Non-pigmented ciliary epithelial cell (primary cell): ENCODE measurements at places on chromosomes 12 and 14.

DNA sequence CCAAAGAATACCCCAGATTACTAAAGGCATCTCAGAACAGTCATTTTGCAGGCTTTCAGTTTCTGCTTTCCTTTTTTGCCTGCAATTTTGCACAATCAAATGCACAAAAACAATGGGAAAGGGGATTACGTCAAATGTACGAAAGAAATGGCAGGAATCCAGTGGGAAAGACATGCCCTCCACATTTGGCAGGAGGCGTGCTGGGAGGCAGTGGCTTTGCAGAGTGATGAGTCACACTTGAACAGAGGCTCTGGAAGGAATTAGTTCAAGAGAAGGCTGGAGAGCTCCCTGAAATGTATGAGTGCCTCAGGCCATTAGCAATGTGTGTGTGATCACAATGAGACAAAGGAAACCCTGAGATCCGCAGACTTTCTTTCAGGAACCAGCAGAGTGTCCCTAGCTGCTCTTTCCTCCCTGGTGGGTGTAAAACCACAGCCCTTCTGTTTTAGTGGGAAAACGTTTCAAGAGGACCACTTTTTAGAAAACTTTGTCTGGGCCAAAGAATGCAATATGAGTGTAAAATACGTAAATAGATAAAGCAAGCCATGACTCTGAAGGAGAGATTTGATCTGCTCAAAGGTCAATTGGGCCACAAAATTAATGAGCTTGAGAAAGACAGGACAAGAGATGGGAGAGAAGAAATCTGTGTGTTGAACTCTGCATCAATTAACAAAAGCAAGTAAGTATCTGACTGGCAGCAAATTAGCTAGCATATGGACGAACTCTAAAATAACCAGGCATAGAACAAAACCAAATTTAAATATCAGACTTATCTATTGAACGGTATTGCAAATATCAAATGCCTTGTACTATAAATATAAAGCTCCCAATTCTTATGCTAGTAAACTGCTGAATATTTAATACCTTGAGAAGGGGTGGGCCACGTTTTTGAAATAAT, 155.4 kb upstream of the PDE3A start:
- DNase-seq: peak; percentile 99

DNA sequence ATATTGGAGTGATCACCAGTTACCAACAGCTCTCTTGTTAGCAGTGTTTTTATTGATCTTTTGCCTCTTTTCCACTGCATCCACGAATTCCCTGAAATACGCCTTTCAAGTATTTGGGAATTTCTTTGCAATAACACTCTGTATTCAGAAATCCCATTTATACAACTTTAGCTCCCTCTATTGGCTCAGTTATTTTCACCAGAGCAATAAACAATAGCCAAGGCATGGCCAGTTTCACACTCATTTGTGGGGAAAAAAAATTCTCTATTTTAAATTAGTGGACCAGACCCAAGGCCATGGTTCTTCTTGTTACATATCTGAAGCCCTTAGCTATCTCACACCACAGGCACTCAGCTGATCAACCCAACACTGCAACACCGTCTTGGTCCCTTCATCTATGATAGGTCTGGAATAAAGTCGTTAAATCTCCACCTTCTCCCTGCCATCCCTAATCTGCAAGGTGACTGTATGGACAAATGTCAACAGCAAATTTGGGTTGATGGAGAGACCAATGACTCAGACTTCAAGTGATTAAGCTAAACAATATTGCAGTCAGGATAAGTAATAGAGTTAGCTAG, 92.4 kb upstream of the TMEM260 start:
- DNase-seq: no peak

GRCh38 chr12:65728455-65728847, 95.8 kb upstream of the HMGA2 start:
- no peak for DNase-seq

- DNase-seq: no peak
Observed at GRCh38 chr14:38056270-38056669, 151.4 kb upstream of the SSTR1 start.
